Stimulated activated CD8-positive, alpha-beta memory T cell treated with anti-CD3 and anti-CD28 coated beads, Interleukin-15, amount 100 ng/mL, for 48 hours (primary cell): ENCODE measurements at places on chromosomes 12 and 14.

DNA sequence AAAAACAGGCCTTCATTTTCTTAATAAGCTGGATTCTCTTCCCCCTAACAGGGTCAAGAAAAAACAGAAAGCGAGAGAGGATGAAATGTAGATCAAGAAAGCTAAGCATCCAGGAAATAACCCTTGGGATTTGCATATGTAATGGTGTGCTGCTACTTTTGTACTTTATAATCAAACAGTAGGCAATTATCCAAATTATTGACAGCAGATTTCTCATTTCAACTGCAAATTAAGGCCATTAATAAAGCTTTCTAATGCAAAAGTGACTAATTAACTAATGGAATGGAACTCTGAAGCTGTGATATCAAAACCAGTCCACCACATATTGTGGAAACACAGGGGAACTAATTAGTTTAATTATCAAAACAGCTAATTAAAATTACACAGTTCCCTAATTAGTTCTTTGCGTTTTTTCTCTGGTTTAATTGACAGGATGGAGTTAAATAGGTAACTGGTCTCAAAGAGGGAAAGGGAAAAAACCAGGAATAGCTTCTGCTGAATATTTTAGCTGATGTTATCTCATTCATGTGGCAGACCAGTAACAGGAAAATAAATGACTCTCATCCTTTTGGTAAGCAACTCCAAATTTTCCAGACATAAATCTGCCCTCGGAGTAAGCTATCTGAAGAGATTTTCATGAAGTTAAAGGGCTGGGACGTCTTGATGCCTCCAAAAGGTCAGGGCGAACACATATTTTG lies 182.7 kb upstream of the LMO3 start:
- DNase-seq, result no peak

- DNase-seq, result no peak
These were observed 18.9 kb upstream of the C12orf71 start for GRCh38 chr12:27101290-27101689.

- DNase-seq, result no peak
These were observed 7.2 kb upstream of the FNTB start for GRCh38 chr14:64979336-64980074.

DNA sequence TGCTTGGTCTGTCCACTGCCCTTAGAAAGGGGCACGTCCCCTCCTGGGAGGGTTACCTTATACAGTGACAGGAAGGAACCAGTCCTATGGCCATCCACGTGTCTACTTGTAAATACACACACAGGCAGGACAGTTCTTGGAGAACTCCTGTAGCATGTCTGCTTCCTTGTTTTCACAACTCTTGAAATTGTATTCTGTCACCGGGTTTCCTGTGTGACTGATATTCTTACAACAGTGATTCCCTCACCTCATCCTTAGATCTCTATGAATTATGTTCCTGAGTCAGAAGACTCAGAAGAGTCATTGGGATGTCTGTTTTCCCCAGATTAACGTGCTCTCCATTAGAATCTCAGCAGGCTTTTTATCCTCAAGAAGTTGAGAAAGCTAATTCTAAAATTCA lies 44.1 kb upstream of the DYNC1H1 start:
- DNase-seq, result no peak

DNA sequence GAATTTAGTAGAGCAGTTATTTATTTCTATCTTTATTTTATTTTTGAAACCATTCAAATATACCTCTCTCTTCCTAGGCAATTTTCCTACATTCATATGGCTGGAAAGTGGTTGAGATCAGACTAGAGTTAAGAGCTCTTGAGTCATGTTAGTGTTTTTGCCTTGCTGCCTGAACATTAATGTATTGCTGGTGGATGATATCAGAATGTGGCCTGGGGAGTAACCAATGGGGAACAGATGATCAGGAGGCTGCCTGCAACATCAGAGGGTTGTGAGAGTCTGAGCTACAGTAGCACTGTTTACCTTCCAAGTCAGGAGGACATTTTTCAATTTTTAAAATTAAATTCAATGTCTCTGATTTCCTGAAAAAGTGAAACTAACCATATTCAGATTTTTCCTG lies 166.3 kb upstream of the TRHDE start:
- DNase-seq, result no peak

- no peak for DNase-seq
These were observed 70.1 kb downstream of the CLIP1 start for GRCh38 chr12:122352394-122352793.

GRCh38 chr12:110546339-110546738 lies 36.8 kb downstream of the PPTC7 start:
- no peak for DNase-seq

DNA sequence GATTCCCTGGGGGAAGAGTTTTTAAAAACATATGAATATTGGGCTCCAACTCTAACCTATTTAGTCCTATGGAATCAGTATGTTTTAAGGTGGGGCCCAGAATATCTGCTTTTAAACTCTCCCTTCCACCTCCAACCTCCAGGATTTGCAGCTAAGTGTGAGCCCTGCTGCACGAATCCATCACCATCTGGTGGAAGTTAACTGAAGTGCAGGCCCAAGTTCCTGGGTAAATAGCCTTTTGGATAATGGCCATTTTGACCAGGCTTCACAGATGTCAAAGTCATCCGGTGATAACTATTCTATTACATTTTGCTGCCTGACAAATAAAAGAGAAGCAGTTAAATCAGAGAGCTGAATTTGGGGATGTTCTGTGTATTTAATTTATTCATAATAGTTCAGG lies 58.1 kb upstream of the RMST start:
- no peak for DNase-seq

DNA sequence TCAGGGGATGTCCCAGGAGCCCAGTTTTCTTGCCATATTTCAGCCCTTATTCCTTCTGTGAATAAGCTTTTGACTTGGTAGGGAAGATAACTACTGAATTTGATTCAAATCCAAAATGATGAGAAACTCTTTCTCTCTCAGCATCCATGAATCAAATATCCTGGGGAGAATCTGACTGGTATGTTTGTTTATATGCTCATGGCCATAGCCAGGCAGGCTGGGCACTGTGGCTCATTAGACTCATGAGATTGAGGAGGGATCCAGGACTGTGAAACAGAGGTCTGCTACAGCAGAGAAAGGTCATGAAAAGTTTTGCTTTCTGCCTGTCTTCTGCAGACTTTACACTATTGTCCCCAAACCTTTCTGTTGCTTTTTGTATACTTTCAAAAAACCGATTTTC lies 346.4 kb upstream of the ATP2B1 start:
- no peak for DNase-seq

- no peak for DNase-seq
These were observed 35.9 kb downstream of the PDZRN4 start for GRCh38 chr12:41224066-41224465.

DNA sequence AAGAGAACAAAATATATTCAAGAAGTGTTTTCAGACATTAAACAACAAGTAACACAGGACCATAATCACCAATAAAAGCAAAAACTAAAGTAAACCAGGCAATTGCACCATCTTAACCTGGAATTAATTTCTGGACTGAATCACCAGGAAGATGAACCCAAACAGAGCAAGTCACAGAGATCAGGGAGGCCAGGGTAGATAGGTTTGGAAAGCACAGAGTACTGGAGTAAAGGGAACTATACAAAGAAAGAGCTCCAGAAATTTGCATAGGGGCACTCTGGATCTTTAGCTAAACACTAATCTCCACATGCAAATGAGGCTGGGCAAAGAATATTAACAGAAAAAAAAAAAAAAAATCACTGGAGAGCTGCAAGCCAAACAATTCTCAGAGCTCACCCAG lies 84.7 kb downstream of the NUAK1 start:
- DNase-seq, result no peak

GRCh38 chr14:19823765-19824164 lies 20.2 kb downstream of the OR4N2 start:
- no peak for DNase-seq

GRCh38 chr12:97061171-97061570 lies 154.1 kb downstream of the NEDD1 start:
- no peak for DNase-seq

- DNase-seq, result peak; percentile 15
These were observed 946 bp downstream of the RNU4-2 start for GRCh38 chr12:120290609-120291305.

DNA sequence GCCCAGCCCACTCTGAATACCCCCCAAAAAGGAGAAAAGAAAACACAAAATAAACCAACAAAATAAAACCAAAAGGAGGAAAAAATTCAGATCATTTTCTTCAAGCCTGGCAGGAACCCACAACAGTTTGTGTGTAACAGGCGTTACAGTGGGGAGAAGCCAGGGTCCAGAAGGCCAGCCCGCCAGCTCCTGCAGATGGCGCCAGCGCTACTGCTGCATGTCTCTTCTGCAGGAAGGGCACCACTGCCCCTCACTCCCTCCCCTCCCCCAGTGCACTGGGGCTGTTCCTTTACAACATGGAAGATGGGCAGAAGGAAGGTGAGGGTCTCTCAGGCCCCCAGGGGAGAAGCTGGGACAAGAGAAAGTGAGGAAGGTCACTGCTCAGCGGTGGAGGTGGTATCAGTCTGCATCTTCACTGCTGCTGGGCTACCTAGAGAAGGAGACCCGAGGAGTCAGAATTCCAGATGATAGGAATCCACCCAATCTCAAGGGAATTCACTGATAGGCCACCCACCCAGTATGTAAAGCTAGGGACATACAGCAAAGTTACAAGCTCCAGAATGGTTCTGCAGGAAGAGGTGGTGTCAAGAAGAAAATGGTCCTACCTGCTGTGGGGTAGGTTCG lies 2.3 kb upstream of the NOP2 start:
- DNase-seq, result no peak

GRCh38 chr14:79178719-79179118 lies 1008.5 kb downstream of the NRXN3 start:
- DNase-seq, result no peak

DNA sequence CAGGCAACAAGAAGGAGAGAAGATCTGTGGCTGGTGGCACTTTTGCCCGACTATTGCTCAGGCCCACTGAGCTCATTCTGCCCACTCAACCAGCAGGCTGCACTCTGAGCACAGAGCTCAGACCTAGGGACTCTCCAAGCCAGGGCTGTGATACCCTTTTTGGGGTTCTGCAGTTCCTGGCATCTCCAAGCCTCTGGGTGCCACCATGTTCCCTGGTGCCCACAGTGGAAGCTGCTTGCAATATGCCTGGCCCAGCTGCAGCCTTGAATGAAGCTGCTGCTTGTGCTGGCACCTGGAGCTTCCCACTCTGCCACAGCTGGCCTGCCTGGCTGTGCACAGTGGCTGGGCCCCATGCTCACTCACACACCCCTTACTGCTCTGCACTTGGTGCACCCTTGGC lies 236.1 kb downstream of the ADGRD1 start:
- DNase-seq, result no peak

DNA sequence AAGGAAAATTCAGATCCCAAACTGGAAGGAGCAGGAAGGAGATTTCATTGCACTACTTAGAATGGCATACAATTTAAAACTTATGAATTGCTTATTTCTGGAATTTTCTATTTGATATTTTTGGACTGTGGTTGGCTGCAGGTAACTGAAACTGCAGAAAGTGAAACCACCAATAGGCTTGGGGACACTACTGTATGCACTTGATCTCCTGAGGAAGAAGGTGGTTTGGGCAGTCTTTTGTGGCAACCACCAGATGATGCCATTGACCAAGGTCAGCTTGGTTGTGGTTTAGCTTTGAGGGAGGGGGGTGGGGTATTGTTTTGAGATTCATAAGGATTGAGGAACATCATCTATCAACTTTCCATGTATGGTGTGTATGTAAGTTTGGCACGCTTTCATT lies 209.5 kb upstream of the STXBP6 start:
- no peak for DNase-seq

GRCh38 chr12:39613525-39613924 lies 6.1 kb downstream of the ABCD2 start:
- DNase-seq, result no peak

GRCh38 chr12:127774828-127775227 lies 492.1 kb upstream of the TMEM132C start:
- no peak for DNase-seq

- DNase-seq, result no peak
These were observed 427.8 kb downstream of the BTG1 start for GRCh38 chr12:91717804-91718203.

DNA sequence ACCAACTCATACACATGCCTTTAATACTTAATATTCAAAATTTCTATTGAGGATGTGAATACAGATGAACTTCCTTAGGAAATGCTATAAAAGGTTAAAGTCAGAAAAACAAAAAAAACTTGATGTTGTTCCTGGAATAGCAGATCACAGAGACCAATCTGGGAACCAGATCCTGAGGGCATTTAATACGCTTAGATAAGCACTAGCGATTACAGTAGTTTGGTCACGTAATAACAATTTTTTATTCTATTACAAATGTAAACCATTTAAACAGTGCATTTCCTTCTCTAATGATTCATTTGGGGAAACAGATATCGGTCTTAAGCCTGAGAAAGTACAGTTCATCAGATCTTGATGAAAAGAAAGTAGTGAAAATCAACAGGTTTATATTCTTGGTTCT lies 30.8 kb upstream of the ABCC9 start:
- DNase-seq, result no peak

DNA sequence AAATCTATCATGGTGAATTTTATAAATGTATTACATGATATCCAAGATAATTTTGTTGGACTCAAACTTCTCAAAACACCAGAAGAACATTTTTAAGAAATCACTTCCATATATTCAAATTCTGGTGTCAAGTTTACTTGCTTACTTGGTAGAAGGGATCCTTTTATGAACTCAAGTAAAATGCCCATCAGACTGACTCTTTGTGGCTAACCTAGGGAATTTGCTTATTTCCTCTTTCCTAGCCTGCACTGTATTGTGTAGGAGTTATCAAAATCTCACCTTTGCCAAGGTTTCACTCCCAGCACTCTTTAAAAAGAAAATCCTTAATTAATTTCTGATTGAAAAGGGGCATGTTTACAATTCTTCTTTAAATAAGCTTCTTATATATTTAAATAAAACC lies 196.5 kb downstream of the DUSP6 start:
- no peak for DNase-seq

DNA sequence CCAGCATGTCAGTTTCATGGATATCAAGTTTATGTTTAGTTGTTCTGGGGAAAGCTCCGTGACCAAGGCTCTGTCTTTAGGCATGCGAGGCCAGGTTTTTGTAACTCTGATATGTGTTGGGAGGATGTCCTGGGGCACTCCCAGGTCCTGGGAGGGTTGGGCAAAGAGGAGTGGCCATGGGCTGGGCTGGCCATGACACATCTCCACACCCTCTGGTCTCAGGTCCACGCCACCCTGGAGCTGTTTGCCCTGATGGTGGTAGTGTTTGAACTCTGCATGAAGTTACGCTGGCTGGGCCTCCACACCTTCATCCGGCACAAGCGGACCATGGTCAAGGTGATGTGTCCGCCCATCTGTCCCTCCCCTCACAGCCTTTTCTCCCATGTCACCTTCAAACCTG lies 46.4 kb downstream of the TPCN1 start:
- no peak for DNase-seq

DNA sequence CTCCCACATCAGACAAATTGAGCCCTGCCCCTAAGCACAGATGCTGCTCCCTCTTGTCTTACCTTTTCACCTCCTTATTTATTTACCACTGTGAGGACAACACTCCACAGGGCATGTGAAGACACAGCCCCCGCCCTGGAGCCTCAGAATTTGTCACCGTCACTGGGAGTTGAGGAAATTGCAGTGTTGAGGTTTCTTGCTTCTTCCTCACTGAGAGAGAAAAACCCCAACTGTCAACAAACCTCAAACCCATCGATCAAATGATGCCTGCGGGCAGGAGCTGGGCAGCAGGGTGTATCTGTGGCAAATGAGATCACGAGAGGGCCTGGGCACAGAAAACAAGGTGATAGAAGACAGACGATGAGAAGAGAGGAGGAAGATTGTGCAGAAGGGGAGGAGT lies 30.5 kb upstream of the PLEKHG3 start:
- DNase-seq, result peak; percentile 8

- DNase-seq, result no peak
These were observed 168.5 kb upstream of the ATP2B1 start for GRCh38 chr12:89877136-89877535.

GRCh38 chr12:59895166-59895775 lies 299.4 kb downstream of the SLC16A7 start:
- no peak for DNase-seq
